CD4-positive, alpha-beta T cell treated with Interleukin-2 at 100 ng/mL for 4 hours (primary cell): ENCODE measurements at places on chromosomes 12 and 14.

DNA sequence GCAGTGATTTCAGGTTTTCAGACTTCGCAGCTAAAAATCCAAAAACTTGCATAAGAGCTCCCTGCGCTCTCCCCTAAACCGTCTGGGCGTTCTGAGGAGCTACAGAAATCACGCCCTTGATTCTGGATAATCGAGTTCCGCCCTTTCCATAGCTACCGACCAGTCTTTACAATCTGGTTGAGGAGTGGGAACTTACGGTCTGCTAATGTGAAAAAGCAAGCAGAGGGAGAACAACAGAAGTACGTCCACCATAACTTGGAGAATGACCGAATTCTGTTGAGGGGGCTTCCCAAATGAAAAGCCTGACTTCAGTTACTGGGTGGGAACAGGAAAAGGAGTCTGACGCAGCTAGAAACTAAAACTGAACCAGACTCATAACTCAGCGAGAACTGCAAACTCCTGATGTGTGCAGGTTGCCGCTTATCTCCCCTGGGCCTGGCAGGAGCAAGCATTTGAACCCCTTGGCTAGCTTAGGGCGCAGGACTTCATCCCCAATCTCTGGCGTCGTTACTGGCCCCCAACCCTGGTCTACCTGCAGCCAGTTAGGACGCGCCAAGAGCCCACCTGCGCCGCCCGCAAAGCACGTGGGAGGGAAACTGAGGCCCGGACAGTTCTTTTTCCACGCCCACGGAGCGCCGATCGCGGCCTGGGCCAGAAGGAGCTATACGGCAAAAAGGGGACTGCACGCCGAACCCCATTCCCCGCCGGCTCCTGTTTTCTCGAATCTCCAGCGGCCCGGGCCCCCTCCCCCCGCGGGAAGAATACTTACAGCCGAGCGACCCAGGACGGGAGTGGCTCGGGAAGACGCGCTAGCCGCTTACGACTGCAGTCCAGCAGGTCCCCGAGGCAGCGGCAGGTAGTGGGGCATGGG lies 838 bp downstream of the LRIG3 start:
- DNase-seq: no peak

- no peak for DNase-seq
Observed at GRCh38 chr12:55725556-55725955, 3.3 kb downstream of the CD63 start.

GRCh38 chr12:95857156-95857555 lies 1.6 kb upstream of the SNRPF start:
- no peak for DNase-seq

GRCh38 chr14:59511916-59512575 lies 27.7 kb downstream of the JKAMP start:
- no peak for DNase-seq

- DNase-seq: no peak
Observed at GRCh38 chr12:110581931-110582275, 1.2 kb downstream of the PPTC7 start.

DNA sequence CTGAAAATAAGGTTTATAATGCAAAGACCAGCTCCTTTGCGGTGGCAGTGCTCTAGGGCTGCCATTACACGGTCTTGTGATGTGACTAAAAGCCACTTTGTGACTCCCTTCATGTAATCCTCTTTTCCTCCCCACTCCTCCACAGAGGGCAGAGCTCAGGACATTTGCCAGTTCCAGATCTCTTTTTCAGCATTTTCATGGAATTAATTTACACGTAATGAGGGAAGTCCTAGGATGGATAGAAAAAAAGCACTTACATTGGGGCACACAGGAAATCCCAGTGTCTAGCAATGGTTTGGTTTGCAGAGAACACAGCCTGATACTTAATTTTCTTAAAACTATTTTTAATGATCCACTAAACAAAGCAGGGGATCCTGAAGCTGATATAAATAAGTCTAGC lies 17.5 kb upstream of the ATF1 start:
- no peak for DNase-seq

DNA sequence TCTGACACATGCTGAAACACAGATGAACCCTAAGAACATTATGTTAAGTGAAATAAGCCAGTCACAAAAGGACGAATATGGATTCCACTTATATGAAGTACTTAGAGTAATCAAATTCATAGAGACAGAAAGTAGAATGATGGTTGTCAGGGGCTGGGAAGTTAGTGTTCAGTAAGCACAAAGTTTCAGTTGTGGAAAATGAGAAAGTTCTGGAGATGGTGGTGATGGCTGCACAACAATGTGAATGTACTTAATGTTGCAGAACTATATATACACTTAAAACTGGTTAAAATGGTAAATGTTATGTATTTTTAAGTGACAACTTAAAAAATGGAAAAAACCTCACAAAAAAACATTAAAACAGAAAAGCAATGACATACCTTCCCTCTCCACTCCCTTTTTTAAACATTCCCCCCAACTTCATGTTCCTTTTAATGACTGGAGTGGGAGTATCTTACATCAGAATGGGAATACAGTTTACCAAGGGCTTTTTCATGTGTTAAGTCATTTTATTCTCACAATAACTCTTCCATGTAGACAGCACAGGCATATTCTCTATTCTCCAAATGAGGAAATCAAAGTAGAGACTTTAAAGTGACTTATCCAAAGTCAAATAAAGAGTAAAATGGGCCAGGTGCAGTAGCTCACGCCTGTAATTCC lies 24.0 kb downstream of the BTBD7 start:
- DNase-seq: no peak

- peak; percentile 36 for DNase-seq
Observed at GRCh38 chr12:22408610-22409376, 74.3 kb upstream of the ST8SIA1 start.

DNA sequence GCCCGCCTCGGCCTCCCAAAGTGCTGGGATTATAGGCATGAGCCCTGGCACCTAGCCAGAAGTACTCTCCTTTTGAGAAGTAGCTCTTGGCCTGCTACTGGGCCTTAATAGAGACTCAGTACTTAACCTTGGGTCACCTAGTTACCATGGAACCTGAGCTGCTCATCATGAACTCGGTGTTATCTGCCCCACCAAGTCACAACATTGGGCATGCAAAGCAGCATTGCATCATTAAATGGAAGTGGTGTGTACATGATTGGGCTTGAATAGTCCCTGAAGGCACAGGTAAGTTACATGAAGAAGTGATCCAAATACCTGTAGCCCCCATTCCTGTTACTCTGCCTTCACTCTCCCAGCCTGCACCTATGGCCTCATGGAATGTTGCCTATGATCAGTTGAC lies 18.0 kb upstream of the ATF7 start:
- no peak for DNase-seq

DNA sequence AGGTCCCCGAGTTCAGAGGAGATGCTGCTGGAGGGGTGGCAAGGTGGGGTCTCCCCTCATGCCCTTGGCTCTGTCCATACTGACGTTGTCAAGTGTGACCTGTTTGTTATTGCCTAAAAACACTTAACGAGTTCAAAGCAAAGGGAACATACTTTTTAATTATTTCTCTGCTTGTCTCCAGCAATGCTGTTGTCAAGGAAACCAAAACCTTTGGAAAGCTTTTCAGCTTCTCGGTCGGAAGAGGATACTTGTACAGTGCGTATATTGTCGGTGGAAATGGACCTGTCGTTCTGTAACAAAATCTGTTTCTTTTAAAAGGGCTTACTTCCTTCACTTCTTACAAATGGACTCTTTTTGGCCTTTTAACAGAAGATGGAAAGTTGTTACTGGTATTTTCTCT lies 73.9 kb downstream of the SLC25A47 start:
- no peak for DNase-seq

GRCh38 chr14:105351920-105352851 lies 37.6 kb downstream of the PACS2 start:
- peak; percentile 91 for DNase-seq

DNA sequence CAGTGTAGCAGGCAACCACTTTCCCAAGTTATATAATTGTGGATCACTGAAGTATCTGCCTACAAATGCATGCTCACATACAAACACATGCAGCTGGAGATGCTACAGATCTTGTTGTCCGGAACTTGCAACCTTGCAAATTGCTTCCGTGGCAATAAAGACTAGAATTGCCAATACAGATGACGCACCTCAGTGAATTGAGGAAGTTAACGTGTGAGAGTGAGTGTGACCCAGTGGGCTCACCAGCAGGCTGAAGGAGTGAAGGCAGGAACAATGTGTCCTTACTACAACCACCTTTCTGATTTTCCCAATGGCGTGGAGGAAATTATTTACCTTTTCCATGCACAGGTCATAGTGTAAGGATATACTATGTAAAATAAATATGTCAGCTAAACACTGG lies 89.4 kb upstream of the GRIP1 start:
- DNase-seq: no peak

DNA sequence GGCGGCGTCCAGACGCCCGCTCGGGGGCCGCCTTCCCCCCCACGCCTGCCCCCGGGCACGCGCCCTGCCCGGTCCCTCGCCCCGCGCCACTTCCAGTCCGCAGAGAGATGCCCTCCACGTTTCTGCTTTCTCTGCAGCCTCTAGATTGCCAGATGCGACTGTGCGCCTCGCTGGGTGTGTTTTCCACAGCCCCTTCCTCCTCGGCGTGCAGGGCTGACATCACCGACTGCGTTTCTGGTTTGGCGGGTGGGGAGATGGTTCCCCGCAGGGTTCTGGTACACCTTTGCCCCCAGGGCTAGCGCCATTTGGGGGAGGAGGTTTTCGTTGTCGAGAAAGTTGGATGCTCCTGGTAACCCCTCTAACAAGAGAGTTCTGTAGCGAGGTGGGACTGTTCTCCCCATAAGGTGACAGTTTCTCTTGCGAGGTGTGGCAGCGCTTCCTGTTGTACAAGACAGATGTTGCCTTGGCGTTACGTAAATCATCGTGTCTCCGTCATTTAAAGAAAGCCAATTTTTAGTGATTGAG lies 1.5 kb downstream of the CALM1 start:
- peak; percentile 64 for DNase-seq

GRCh38 chr14:33273978-33274377 lies 335.3 kb downstream of the NPAS3 start:
- no peak for DNase-seq

DNA sequence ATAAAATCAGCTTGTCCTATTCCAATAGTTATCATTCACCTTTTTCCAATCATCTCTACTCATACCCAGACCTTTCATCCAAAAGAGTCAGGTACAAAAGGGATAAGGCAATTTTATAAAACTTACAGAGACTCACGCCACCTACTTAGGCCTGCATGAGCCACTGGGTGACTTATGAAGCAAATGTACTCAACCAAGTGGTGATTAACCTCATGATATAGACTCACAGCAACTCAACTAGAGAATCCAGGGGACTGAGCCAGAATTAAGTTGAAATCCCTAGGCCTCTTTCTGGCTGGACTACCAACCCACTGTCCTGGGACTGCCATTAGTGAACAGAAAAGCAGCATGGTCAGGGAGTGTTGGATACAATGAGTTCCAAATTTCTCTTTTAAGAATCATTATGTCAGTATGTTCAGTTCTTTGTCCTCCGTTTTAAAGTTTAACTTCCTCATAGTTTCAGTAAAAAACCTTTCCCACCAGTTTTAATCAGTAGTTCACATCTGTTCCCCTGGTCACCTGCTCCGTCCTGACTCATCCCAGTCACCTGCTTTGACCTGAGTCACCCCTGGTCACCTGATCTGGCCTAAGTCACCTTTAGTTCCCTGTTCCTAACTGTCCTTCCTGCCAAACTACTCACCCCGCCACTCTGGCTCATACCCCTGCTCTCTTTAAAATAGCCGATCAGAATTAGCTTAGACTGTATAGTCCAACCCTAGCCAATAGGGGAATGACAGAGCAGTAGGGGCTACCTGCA lies 36.8 kb downstream of the SPTSSA start:
- DNase-seq: no peak

DNA sequence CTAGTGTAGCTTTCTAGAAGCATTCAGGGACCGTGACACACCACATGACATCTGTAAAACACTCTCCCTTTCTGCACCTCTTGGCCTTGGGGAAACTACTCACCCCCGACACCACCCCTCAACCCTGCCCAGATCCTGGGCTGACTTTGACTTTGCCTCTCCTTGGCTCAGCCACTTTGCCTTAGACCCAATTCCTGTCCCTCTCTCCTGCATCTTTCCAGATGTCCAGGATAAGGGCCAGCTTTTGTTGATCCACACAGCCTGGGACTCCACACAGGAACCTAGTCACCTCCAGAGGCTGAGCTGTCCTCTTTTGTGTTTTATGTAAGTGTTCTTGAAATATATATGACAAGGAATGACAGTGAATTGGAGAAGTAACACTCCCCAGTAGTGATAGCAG lies 153.7 kb upstream of the PLXNC1 start:
- no peak for DNase-seq

GRCh38 chr12:71392521-71393145 lies 47.0 kb upstream of the LGR5 start:
- DNase-seq: peak; percentile 6

DNA sequence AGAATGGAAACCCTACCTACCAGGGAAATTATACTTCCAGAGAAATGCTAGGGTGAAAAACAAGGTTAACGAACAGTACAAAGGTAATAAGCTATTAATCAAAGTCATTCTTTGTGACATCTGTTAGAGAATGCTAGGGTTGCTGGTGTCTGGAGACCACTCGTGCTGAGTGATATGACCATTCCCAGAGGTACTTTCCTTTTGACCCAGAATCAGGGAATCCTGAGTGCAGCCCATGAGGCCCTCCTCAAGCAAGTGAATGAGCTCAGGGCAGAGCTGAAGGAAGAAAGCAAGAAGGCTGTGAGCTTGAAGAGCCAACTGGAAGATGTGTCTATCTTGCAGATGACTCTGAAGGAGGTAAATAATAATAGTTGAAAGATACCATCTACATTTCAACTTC lies 31.7 kb downstream of the RPGRIP1 start:
- no peak for DNase-seq
